ENCODE measurements at places on chromosomes 1 and 21.
A peak's percentile ranks its signal among the peaks of the same experiment; 100 is the strongest.

GRCh38 chr21:15421441-15421881 is 308.3 kb upstream of the USP25 start:
- no peaks in the 10 kb centered on the region for H3K27me3 ChIP-seq
- no peaks in the 10 kb centered on the region for H3K4me1 ChIP-seq
- H3K4me3 ChIP-seq: no peak overlapping the region
- H3K27ac ChIP-seq: no peak overlapping the region
- no peaks in the 10 kb centered on the region for H3K36me3 ChIP-seq
- no peak for DNase-seq

DNA sequence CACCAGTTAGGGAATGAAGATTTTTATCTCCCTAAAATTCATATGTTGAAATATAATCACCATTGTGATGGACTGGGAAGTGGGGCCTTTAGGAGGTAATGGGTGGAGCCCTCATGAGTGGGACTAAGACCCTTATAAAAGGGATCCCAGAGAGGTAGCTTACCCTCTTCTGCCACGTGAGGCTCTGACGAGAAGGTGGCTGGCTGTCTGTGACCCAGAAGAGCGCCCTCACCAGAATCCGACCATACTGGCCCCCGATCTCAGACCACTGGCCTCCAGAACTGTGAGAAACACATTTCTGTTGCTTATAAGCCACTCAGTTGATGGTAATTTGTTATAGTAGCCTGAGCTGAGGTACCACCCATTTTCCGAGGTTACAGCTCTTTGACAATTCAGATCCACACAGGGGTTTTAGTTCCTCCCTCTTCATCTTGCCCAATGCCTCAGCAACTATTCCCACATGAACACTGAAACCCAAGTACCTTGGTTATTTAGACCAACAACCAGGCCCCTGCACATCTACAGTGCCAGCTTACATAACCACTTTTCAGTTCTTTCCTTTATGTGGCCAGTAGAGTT is 27.6 kb upstream of the HUNK start:
- no peaks in the 10 kb centered on the region for H3K4me1 ChIP-seq
- H3K27ac ChIP-seq: no peak overlapping the region
- no peak for DNase-seq
- no peaks in the 10 kb centered on the region for H3K36me3 ChIP-seq

DNA sequence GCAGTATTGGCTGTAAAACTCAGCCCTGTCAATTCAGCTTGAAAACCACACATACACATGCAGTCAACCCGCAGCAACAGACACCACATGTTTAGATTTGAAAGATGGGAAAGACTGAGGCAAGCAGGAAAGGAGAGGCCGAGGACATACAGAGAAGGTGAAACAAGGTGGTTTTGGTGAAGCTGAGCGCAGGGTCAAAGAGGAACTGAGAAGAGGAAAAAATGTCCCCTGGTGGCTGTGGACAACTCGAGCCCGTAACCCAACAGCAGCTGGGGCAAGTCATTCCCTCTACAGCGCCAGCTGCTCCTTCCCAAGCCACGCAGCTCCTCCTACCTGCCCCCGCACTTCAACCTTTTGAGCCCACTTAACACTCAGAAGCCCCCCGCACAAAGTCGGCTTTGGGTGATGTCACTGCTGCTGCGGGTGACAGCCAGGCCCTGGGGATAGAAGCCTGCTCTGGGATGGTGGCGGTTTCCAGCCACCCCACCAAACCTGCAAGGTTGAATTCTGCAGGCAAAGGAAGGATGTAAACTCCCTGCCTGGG is 63.0 kb downstream of the KCNN3 start:
- no peaks in the 10 kb centered on the region for H3K36me3 ChIP-seq
- no peak overlapping the region for H3K27ac ChIP-seq
- H3K4me1 ChIP-seq: peaks cover 8% of the 10 kb centered on the region
- peaks cover 50% of the 10 kb centered on the region for H3K27me3 ChIP-seq
- H3K4me3 ChIP-seq: no peak overlapping the region

DNA sequence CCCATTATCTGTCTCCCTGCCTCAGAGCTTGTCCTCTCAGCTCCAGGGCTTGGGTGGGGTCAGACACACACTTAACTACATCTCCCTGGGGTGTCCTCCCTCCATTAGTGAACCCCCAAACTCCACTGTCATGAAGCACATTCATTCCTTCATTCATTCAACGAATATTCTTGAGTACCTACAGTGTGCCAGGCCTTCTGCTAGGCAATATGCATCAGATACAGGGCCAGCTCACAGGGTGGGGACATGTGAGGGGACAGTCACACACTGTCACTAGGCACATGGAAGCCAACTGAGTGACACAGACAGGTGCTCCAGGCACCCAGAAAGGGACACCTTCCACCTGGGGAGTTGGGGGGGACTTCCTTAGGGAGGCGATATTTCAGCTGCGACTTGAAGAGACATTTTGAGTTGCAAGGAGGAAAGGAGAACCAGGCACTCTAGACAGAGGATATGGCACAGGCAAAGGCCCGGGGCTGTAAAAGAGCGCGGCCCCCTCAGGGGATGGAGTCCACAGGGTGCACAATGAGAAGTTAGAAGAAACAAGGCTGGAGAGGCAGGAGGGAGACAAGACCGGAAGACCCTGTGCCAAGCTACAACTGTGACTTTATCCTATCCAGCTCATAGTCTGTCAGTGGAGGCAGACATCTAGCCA is 8.7 kb upstream of the S100A8 start:
- H3K4me3 ChIP-seq: no peak overlapping the region
- H3K36me3 ChIP-seq: no peaks in the 10 kb centered on the region
- DNase-seq: no peak
- H3K4me1 ChIP-seq: no peaks in the 10 kb centered on the region

DNA sequence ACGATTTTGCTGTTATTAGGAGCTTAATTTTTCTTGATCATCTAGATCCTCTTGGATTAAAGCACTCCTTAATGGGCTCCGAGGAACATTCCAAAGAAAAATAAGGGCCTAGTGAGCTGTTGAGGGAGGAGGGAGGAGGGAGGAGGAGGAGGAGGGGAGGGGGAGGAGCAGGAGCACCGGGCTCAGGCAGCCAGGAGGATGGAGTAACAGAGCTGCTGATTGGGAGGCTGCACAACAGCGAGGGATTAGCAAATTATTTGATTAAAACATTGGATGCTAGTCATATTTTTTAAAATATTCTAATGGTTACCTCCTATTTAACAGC is 302.1 kb upstream of the RRP15 start:
- no peaks in the 10 kb centered on the region for H3K4me1 ChIP-seq
- DNase-seq: no peak
- no peaks in the 10 kb centered on the region for H3K27me3 ChIP-seq
- H3K36me3 ChIP-seq: no peaks in the 10 kb centered on the region
- no peak overlapping the region for H3K27ac ChIP-seq
- no peak overlapping the region for H3K4me3 ChIP-seq

GRCh38 chr1:3886106-3886670 is 13.9 kb downstream of the C1orf174 start:
- DNase-seq: no peak
- H3K27me3 ChIP-seq: no peaks in the 10 kb centered on the region
- H3K27ac ChIP-seq: peak overlapping the region; percentile 77
- peaks cover 46% of the 10 kb centered on the region for H3K36me3 ChIP-seq
- H3K4me1 ChIP-seq: peaks cover 16% of the 10 kb centered on the region
- no peak overlapping the region for H3K4me3 ChIP-seq

DNA sequence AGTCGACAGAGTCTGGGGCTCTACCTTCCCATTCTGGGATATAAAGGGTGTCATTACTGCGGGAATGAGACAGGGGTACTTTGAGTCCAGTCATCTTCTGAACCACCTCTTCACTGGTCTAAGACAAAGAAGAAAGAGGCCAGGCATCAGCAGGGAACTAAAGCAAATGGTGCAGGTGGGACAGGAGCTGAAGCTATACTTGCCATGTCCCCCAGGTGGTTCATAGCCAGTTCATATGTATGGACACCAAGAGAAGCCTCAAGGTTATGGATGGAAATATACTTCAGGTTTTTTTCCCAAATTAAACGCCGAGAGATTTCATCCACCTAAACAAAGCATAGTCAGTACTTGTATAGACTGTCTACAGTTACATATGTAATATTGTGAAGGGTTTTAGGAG is 2.2 kb downstream of the CTSK start:
- no peak overlapping the region for H3K27ac ChIP-seq
- no peak overlapping the region for H3K4me3 ChIP-seq
- H3K36me3 ChIP-seq: no peaks in the 10 kb centered on the region

GRCh38 chr1:117630423-117630998 is 24.7 kb downstream of the TENT5C start:
- no peak overlapping the region for H3K4me3 ChIP-seq
- no peak for DNase-seq
- peaks cover 22% of the 10 kb centered on the region for H3K36me3 ChIP-seq
- H3K4me1 ChIP-seq: peaks cover 66% of the 10 kb centered on the region

All from central memory CD8-positive, alpha-beta T cell (primary cell).